ENCODE measurements at places on chromosomes 12 and 14.

- DNase-seq: no peak
Observed at GRCh38 chr12:109513977-109514376, 36.5 kb downstream of the UBE3B start.

GRCh38 chr14:92647797-92648279 is 100.6 kb downstream of the LGMN start:
- DNase-seq: no peak

DNA sequence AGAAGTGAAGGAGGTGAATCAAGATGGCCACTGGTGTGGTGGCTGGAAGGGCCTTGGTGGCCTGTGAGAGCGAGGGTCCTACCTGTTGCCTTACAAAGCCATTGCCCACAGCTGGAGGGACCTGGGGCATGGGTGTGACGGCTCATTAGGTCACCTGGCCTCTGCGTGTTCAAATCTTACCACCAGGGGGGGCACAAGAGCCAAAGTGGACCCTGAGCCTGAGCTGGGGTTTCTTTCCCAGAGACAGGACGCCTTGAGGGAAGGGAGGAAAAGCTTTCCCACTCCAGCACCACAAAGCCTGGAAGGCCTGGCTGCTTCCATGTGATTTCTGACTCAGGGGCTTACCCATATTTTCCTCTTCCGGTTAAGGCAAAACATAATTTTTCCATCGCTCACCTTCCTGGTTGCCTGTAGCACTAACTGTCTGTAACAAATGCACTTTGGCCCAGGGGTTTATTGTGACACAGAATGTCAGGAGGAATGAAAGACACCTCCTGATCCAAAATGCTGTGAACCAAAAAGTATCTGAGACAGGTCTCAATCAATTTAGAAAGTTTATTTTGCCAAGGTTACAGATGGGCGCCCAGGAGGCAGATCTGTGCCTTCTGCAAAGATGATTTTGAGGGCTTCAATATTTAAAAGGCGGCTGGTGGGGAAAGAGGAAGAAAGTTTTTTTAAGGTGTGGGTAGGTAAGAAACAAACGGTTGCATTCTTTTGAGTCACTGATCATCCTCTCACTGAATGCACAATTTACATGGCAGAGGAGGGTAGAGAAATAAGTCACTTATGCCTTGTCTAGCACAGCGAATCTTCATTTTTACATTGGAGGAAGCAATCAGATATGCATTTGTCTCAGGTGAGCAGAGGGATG is 4.3 kb upstream of the CD9 start:
- DNase-seq: peak; percentile 96

GRCh38 chr14:25400607-25401206 is 350.8 kb upstream of the STXBP6 start:
- DNase-seq: peak; percentile 9

DNA sequence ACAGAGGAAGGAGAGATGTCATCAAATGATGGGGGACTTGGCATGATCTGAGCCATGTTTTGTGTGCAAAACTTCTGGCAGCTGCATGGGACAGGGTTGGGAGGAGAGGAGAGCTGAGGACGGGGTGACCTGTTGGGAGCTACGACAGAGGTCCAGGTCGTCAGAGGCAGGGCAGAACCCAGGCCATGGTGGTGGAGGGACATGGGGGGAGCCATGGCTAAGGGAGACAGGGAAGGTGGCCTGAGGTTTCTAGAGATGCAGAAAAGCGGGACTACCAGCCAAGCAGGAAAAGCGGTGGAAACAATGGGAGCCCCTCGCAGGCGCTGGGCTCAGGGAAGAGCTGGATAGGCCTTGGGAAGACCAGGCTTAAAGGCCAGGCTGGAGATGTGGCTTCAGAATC is 88.3 kb downstream of the DICER1 start:
- no peak for DNase-seq

GRCh38 chr14:23469906-23470403 is 452 bp downstream of the NGDN start:
- no peak for DNase-seq

- no peak for DNase-seq
Observed at GRCh38 chr12:24088751-24089509, 139.5 kb upstream of the SOX5 start.

GRCh38 chr12:121786440-121786825 is 7.1 kb downstream of the RHOF start:
- DNase-seq: no peak

- DNase-seq: no peak
Observed at GRCh38 chr12:46920499-46920898, 94.7 kb upstream of the SLC38A4 start.

DNA sequence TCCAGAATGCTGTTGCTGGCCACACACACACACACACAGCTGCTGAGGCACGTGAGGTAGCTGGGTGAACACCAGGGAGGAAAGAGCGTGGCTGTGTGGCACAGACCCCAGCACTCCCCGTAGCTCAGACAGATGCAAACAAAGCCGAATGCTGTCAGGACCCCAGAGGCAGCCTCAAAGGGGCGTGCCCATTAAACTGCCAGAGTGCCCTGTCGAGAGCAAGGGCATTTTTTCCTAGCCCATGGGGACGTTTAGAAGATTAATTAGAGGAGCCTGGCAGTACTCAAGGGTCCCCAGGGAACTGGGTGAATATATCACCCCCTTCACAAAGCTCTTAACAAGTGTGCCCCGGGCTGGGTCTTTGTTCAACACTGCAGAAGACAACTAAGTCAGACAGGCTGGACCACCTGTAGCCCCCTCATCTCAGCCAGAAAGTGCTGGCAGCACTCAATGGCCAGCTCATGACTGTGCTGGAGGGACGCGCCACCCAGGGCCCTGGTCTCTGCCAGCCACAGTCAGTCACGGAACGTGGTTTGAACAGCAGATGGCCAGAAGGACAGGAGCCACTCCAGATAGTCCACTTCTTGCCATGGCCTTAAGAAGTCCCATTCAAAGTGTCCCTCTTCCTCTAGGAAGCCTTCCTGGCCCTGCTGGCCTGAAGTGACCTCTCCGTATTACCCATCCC is 37.5 kb downstream of the TTC7B start:
- no peak for DNase-seq

DNA sequence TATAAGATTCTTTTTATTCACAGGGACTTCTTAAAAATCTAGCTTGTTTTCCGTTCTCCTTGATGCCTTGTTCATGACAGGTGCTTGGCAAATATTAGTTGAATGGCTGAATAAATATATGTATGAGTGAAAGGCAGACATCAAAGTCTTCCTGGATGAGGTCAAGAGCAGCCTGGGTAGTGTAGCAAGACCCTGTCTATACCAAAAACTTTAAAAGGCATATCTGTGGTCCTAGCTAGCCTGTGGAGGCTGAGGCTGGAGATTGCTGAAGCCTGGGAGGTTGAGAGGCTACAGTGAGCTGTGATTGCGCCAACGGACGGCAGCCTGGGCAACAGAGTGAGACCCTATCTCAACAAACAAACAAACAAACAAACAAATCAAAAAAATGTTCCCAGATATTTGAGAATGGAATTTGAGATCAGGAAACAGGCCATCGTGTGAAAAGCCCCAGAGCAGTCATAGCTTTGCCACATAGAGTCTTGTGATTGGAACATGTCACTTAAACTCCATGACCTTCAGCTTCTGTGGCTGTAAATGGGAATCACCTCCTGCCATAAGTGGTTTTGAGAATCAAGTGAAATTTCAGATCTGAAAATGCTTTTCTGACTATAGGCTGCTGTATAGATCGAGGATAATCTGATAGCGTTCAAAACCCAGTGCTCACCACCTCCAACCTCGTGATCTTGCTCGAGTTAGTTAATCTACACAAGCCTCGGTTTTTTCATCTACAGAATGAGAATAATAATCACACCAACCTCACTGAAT is 64.3 kb downstream of the ZFP36L1 start:
- DNase-seq: no peak

- no peak for DNase-seq
Observed at GRCh38 chr12:123949770-123950165, 22.9 kb downstream of the CCDC92 start.

DNA sequence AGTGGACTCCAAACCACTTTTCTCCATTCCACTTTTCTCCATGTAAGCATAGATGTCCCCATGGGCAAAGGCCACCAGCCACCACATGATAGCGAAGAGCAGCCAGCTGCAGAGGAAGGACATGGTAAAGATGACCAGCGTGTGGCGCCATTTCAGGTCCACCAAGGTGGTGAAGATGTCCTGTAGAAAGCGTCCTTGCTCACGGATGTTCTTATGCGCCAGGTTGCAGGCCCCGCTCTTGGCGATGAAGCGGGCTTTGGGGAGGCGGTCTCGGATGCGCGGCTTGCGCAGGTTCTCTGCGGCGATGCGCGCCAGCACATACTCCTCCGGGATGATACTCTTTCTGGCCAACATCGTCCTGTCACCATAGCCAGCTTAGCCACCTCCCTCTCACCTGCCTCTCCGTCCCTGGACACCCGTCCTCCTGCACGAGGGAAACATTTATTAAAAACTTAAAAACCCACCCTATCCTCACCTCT is 1.2 kb downstream of the KCNJ8 start:
- DNase-seq: peak; percentile 43

GRCh38 chr12:67794161-67794560 is 145.6 kb downstream of the DYRK2 start:
- no peak for DNase-seq

- no peak for DNase-seq
Observed at GRCh38 chr14:71538938-71539649, 393.1 kb upstream of the RGS6 start.

DNA sequence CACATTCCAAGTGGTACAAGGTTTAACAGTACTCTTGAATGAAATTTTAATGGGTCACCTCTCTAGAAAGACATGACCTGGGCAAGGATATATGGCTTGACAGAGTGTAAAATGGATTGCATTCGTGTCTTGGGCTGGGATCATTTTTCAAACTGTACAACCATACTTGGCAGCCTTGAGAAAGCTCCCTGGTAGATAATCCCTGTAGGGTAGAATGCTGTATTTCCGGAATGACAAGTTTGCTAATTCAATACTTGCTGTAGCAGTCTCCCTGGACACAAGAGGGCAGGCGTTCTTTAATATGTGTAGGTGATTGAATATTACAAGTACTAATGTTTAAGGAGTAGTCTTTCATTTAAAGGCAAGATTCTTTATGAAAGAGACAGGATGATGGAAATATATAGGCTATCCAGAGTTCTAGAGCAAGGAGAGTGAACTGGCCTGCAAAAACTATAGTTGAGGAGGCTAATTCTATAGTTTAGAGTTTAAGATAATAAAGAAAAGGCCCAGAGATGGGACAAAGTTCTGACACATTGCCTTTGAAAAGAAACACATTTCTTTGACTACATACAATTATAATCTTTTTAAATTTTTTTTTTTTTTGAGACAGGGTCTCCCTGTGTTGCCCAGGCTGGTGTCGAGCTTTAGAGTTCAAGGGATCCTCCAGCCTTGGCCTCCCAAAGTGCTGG is 53.4 kb downstream of the PLBD1 start:
- DNase-seq: peak; percentile 8

DNA sequence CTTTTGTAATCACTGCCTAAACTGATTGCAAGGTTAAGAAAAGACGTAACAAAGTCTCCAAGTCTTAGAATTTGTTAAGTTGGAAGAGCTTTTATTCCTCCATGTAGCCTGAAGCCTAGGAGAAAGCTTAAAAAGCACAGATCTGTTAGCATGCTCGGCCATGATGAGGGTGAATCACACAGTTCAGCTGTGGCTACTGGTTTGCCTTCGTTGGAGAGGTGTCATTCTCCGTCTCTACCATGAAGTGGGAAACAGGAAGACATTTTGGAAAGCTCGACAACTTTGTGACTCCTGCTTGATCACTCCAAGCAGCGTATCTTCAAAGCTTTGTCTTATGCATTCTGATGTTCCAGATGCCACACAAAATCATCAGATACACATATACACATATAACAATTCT is 27.1 kb downstream of the DCP1B start:
- no peak for DNase-seq

DNA sequence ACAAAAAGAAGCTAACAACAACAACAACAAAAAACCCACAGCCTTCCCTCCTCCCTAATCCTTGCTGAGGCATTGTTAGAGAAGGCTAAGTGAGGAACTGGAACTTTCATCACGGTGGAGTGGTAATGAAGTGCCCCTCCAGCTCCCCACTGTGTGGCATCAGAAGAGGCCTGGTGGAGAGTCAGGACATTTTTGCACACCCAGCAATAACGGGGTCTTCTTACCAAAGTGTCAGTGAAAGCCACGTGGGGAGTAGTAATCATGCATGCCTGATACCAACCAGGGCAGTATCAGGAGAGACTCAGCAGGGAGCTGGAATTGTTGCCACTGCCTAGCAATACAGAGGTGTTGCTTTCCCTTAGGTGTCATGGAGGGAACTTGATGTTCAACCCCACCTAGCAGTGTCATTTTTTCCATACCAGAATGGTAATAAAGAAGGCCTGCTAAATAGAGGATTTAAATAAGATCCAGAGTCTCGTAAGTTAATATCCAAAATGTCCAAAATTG is 299.7 kb upstream of the RGS6 start:
- DNase-seq: no peak

DNA sequence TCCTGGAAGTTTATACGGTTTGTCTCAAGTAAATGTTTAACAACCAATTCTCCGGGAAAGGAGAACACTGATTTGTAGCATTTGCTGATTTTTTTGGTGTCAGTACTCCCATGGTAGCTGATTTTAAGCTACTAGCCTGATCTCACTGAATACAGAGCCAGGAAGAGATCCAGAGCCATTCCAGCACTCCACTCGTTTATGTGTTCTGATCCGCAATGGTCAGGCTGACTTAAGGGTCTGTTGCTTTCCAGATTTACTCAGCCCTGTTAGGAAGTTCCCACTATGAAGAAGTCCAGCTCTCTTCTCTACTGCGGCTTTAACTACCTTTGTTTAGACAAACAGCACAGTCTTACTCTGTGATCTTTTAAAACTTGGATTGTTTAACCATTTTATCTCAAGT is 38.0 kb upstream of the NID2 start:
- no peak for DNase-seq

- DNase-seq: no peak
Observed at GRCh38 chr12:26467351-26467750, 272.0 kb downstream of the SSPN start.

DNA sequence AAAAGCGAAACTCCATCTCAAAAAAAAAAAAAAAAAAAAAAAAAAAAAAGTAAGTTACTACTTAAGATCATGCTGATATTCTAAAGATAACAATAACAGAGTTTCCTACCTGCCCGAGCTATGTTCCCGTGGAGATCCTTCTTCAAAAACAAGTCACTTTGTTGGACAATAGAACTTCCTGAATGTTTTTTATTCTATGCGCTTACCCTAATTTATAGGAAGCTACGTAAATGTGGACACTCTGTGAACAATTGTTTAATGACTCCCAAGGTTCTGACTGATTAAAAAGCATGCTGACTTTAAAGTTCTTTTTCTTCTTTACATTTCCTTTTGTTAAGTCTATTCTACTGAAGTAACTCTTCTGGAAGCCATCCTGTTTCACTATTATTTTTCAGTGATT is 52.5 kb downstream of the FGD4 start:
- DNase-seq: no peak

- DNase-seq: no peak
Observed at GRCh38 chr12:110821917-110822316, 24.9 kb upstream of the CCDC63 start.

- DNase-seq: no peak
Observed at GRCh38 chr14:50910495-50911420, 33.5 kb downstream of the PYGL start.

GRCh38 chr12:72219937-72220336 is 52.2 kb upstream of the TRHDE start:
- no peak for DNase-seq

Data from SK-N-SH (cell line).